ENCODE measurements at places on chromosomes 6 and 20.
A peak's percentile ranks its signal among the peaks of the same experiment; 100 is the strongest.

GRCh38 chr6:91447530-91448254, 860.8 kb upstream of the MAP3K7 start:
- no peak for DNase-seq

DNA sequence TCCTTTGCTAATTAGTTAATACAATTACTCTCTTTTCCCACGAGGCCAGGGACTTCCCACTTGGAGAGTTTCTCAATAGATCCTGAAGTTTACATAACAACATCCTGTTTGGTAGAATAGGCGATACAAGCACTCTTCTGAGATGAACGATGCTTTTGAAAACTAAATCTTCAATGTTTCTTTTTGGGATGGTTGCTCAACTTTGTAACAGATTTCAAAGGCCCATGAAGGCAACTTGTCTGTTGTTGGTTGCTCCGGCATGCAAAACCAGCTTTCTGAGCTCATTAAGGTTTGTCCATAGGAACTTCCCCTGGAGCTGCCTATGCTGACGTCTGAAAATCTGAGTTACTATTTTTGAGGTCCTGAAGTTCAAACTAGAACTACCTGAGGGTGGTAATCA, 25.9 kb upstream of the ROS1 start:
- DNase-seq: peak; percentile 60

DNA sequence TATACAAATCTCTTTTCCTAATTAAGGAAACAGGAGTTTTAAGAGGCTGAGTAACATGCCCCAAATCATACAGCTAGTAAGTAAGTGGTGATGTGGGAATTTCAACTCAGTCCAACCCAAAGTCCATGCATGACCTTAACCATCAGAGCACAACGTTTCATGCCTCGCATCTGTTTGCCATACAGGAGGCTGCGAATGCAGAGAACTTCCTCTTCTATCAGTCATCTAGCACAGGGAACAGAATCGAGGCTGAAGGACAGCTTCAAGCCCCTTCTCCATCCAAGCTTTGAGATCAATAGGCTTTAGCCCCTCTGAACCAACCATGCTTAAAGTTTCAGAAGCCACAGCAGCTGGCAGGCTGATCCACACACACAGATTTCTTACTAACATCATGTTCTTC, 113.2 kb downstream of the MAFB start:
- no peak for DNase-seq

DNA sequence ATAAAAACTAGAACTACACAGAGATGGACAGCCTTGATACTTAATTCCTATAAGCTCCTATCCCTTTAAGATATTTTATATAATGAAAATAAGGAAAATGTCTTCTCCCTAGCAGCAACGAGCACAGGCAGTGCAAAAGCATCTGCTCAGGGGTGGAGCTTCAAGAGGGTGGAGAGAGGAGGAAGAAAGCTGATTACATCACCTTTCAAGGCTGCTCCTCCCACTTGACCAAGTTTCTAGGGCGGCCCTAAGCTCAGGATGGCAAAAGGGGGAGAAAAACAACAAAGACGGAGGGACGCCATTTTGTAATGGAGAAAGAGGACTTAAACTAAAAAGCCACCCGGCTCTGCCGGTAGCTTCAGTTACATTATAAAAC, 2.2 kb downstream of the PPP1R10 start:
- DNase-seq: peak; percentile 97

GRCh38 chr20:50776122-50776817, 18.6 kb upstream of the BCAS4 start:
- no peak for DNase-seq

DNA sequence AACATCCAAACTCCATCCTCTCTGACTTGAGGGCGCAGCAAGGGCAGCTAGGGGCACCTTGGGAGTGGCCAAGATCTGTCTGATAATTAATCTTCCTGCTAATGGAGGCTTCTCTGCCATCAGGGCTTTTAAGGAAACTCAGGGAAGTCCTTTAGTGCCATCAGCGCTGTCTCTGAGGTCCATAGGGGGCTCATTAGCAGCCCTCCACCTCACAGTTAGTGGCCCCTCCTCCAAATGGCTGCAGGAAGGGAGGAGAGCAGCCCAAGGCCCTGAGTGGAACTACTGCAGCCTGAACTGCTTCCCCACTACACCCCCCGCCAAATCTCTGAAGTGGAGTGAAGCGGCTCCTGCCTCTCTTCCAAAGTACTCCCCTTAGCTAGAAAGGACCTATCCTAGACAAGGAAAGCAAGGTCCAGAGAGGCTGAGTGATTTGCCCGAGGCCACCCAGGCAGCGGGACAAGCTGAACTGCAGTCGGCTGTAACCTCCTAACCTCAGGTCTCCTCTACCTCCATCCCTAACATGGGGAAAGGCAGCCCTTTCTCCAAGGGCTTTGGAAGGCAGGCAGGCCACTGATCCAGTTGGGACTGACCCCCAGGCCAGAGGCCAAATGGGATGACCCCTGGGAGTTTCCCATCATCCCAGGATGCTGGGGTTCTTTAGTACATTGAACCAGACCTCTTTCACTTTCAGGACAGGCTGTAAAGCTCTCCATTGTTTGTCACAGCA, 39.5 kb upstream of the ZFAND3 start:
- no peak for DNase-seq

DNA sequence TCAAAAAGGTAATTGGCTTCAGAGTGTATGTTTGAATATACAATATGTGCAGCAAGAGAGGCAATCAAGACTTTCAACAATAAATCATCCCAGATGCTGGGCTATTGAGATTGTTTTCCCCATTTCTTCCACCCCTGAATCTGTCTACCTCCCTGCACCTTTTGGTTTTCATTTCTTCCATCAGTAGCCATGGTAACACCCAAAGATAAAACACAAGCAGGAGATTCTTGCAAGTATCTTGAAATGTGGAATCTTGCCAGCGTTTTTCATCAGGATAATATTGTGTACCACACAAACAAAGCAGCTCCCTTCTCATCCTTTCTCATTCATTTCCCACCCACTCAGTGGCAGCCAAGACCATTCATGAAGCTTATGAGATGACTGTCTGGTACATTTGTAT, 73.0 kb upstream of the NRSN1 start:
- no peak for DNase-seq

GRCh38 chr6:158218467-158218866, 50.3 kb downstream of the GTF2H5 start:
- DNase-seq: no peak

GRCh38 chr6:66402873-66403272, 695.8 kb upstream of the EYS start:
- no peak for DNase-seq

GRCh38 chr20:4829514-4830215, 108.0 kb downstream of the PRND start:
- DNase-seq: peak; percentile 90

GRCh38 chr6:16898640-16899396, 137.6 kb upstream of the ATXN1 start:
- DNase-seq: no peak

GRCh38 chr6:134600671-134601070, 282.8 kb upstream of the SGK1 start:
- no peak for DNase-seq

DNA sequence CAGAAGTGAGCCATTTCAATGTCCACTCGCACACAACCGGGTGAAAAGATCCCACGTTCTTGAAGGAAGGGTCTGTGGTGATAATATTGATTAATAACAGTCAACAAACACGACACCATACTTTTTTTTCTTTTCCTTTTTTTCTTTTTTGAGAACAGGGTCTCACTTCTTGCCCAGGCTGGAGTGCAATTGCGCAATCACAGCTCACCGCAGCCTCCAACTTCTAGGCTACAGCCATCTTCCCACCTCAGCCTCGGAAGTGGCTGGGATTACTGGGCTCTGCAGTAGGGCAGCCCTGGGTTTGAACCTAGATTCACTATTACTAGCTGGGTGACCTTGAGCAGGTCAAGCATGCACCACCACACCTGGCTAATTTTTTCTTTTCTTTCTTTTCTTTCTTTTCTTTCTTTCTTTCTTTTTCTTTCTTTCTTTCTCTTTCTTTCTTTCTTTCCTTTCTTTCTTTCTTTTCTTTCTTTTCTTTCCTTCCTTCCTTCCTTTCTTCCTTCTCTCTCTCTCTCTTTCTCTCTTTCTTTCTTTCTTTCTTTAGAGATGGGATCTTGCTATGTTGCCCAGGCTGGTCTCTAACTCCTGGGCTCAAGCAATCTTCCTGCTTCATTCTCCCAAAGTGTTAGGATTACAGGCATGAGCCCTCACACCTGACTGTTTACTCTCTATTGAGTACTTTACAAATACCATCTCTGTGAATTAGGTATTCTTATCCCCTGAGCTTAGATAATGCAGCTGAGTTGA, 123.9 kb downstream of the SNX5 start:
- no peak for DNase-seq

- DNase-seq: peak; percentile 11
These were observed 1.2 kb downstream of the ECI2 start for GRCh38 chr6:4133941-4134838.

- DNase-seq: no peak
These were observed 97.8 kb upstream of the PRDM1 start for GRCh38 chr6:105988321-105988720.
